ENCODE measurements at places on chromosomes 7 and 10.

- DNase-seq = no peak
- H3K27me3 ChIP-seq = no peaks in the 10 kb centered on the region
- peaks cover 31% of the 10 kb centered on the region for H3K4me1 ChIP-seq
- peak overlapping the region; percentile 13 for H3K4me3 ChIP-seq
- no peaks in the 10 kb centered on the region for H3K36me3 ChIP-seq
These were observed 22.7 kb upstream of the IKZF1 start for GRCh38 chr7:50281680-50282445.

DNA sequence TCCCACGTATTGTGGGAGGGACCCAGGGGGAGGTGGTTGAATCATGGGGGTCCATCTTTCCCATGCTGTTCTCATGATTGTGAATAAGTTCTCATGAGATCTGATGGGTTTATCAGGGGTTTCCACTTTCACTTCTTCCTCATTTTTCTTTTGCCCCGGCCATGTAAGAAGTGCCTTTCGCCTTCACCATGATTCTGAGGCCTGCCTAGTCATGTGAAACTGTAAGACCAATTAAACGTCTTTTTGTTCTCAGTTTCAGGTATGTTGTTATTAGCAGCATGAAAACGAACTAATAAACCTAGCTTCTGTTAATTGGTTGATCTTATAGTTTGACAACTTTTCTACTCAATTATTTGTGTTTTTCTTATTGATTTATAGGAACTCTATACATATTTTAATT is 206.3 kb downstream of the NXPH1 start:
- no peak for DNase-seq
- no peak overlapping the region for H3K27ac ChIP-seq
- H3K27me3 ChIP-seq = no peaks in the 10 kb centered on the region
- H3K4me1 ChIP-seq = no peaks in the 10 kb centered on the region
- no peak overlapping the region for H3K4me3 ChIP-seq

DNA sequence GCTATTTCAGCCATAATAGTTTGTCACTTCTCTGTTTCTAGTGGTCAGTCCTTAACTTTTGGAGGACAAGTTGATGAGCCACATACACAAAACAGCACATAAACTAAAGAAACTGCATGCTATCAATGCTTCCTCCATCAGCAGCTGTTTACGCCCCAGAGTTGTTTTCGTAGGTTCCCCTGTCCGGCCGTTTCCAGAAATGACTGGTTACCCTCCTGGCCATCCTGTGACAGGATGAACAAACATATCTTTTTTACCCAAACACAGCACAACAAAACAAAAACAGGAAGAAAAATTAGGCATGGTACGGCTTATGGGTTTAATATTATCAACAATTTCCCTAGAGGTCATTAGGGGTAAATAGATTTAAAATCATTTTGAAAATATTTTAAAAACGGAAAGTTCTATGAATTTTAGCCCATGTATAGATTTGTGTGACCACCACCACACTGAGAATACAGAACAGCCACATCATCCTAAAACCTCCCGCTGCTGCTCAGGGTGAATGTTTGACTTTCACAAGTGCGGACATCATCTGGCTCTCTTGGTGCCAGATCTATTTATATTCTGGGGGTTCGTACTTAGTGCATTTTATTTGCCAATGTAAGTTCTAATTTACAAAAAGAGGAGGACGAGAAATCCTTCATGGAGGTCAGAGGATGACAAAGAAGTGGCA is 74.8 kb downstream of the HIPK2 start:
- peaks cover 23% of the 10 kb centered on the region for H3K4me1 ChIP-seq
- no peak for DNase-seq
- H3K27me3 ChIP-seq = no peaks in the 10 kb centered on the region

GRCh38 chr10:50310560-50311174 is 59.4 kb upstream of the ASAH2 start:
- peak; percentile 3 for DNase-seq
- H3K27ac ChIP-seq = no peak overlapping the region
- no peaks in the 10 kb centered on the region for H3K27me3 ChIP-seq
- peaks cover 5% of the 10 kb centered on the region for H3K4me1 ChIP-seq
- peaks cover 12% of the 10 kb centered on the region for H3K36me3 ChIP-seq
- no peak overlapping the region for H3K4me3 ChIP-seq

DNA sequence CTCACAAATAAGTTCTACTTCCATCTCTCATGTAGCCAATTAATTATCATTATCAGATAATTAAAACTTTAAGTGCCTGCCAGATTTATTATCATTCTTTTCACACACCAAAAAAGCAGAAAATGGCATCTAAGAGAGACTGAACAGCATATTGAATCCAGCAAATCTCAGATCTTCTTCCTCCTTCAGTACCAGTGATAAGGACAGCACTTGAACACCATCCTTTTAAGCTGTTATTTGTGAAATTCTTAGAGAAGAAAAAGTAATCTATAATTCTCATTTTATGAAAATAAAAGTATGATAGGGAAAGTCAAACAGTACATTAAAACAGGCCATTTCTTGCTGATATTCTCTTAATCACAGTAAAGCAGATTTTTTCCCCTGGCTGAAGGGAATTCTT is 104.5 kb downstream of the ELAPOR2 start:
- H3K36me3 ChIP-seq = no peaks in the 10 kb centered on the region
- H3K27me3 ChIP-seq = peaks cover 6% of the 10 kb centered on the region
- no peak overlapping the region for H3K27ac ChIP-seq
- H3K4me1 ChIP-seq = peaks cover 4% of the 10 kb centered on the region
- no peak for DNase-seq

GRCh38 chr10:17383801-17384555 is 70.4 kb downstream of the ST8SIA6 start:
- no peak for DNase-seq
- peaks cover 5% of the 10 kb centered on the region for H3K36me3 ChIP-seq
- H3K4me3 ChIP-seq = no peak overlapping the region
- H3K27me3 ChIP-seq = no peaks in the 10 kb centered on the region
- peaks cover under 1% of the 10 kb centered on the region for H3K4me1 ChIP-seq

DNA sequence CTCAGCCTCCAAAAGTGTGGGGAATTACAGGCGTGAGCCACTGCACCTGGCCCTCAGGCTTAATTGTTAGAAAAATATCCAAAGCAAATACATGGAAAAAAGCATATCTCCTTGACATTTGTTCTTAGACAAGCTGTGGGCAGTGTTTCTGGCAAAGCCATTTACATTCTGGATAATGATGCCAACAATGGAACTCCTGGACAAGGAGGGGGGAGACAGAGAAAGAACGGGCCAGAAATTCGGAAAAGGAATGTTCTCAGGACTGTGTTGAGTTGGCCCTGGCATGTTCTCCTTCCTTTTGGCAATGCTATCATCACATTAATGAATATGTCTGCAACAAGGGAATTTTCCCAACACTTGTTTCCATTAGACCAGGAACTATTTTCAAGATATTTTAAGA is 88.7 kb downstream of the UBE2H start:
- peaks cover 44% of the 10 kb centered on the region for H3K4me1 ChIP-seq
- peaks cover 12% of the 10 kb centered on the region for H3K36me3 ChIP-seq
- H3K27ac ChIP-seq = no peak overlapping the region
- H3K4me3 ChIP-seq = no peak overlapping the region
- DNase-seq = no peak

- H3K27ac ChIP-seq = no peak overlapping the region
- no peaks in the 10 kb centered on the region for H3K27me3 ChIP-seq
- no peak for DNase-seq
- no peak overlapping the region for H3K4me3 ChIP-seq
- H3K4me1 ChIP-seq = no peaks in the 10 kb centered on the region
- H3K36me3 ChIP-seq = no peaks in the 10 kb centered on the region
These were observed 1102.4 kb downstream of the SORCS3 start for GRCh38 chr10:105743343-105744056.

DNA sequence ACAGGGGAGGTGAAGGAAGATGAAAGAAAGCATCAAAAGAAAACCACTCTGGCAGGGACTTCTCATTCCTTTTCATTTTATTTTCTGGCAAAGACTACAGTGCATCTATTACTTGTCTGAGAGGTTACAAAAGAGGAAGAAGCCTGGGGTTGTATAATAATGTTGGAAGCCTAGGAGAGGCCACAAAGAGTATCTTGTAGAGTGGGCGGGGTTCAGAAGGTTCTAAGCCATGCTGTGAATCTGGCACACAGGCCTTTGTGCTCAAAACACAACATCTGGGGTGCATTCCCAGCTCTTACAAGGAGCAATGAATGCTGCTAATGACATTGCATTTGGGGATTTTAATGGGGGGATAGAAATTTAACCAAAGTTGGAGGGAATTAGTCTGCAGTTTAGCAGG is 49.4 kb downstream of the MRPL32 start:
- no peak overlapping the region for H3K27ac ChIP-seq
- H3K4me3 ChIP-seq = no peak overlapping the region

DNA sequence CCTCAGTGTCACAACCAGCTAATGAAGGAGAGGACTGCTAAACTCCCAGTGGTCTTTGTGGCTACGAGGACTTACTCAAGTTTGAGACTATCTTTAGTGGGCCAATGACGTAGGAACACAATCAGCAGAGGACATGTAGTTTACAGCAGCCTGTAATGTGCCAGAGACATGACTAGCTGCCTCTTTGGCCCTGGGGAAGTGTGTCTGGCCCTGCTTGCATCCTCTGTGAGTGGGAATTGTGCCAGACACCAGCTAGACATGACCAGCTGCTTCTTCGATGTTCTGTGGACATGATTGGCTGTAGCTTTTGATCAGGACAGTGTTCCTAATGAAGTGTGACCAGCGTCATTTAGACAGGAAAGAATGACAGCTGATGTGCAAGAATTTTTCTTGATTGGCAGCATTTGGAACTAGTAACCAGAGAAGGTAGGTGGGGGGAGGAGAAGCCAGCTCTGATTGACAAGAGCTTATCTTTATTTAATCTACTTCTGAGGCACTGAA is 141.7 kb downstream of the AUTS2 start:
- H3K4me3 ChIP-seq = no peak overlapping the region
- DNase-seq = no peak
- H3K27me3 ChIP-seq = peaks cover 24% of the 10 kb centered on the region
- H3K27ac ChIP-seq = no peak overlapping the region
- H3K4me1 ChIP-seq = peaks cover 14% of the 10 kb centered on the region

DNA sequence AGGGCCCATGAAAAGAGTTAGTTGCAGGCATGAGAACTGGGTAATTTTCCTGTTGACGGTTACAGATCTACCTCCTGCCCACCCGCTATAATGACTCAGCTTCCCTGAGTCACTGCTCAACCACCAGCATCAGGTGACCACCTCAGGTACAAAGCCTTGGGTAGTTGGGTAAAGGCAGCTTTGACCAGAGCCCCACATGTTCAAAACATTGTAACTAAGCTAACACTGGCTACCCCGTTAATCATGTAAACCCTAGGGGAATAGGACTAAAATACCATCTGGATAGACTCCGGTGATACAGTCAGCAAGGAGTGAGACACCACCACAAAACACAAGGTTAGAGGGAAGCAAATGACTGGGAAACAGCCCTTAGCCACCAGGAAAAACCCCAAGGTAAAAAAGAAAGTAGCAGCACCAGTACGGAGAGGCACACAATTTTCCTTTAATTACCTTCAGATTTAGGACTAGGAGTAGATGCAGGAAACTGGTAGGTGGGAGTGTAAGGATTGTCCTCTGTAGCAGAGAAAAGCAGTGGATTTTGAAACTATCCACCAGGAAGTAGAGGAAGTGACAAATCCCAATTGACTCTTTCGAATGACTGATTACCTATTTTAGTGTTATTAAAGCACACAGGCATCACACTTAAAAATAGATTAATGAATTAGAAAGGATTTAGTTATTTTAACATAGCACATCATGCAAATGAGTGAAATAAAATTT is 103.5 kb upstream of the PDLIM1 start:
- no peaks in the 10 kb centered on the region for H3K27me3 ChIP-seq
- no peak overlapping the region for H3K27ac ChIP-seq
- no peak overlapping the region for H3K4me3 ChIP-seq
- peaks cover 3% of the 10 kb centered on the region for H3K4me1 ChIP-seq

DNA sequence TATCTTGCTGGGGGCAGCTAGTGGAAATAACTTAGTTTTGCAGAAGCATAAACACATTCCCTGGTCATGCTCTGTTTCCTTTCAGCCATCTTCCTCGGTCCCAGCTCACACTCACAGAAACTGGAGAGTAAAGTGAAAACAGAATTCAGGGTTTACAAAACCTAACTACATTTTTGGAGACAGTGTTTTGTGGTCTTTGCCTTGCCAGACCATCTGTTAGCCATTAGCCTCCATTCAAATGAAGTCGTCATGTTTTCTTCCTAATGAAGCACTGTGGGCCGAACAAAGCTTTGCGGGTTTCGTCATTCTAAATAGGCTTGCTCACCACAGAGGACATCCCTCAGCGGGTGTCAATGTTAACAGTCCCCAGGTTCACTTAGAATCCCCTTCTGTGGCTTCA is 214.6 kb upstream of the TMEM72 start:
- no peaks in the 10 kb centered on the region for H3K36me3 ChIP-seq
- no peak for DNase-seq
- no peak overlapping the region for H3K27ac ChIP-seq
- H3K27me3 ChIP-seq = no peaks in the 10 kb centered on the region
- H3K4me1 ChIP-seq = no peaks in the 10 kb centered on the region

- H3K36me3 ChIP-seq = peaks cover 5% of the 10 kb centered on the region
- H3K4me1 ChIP-seq = peaks cover 4% of the 10 kb centered on the region
- DNase-seq = no peak
- no peaks in the 10 kb centered on the region for H3K27me3 ChIP-seq
- H3K4me3 ChIP-seq = no peak overlapping the region
These were observed 155.4 kb downstream of the NEURL1 start for GRCh38 chr10:103648636-103649532.

GRCh38 chr10:12617191-12618175 is 268.1 kb downstream of the CAMK1D start:
- no peak overlapping the region for H3K4me3 ChIP-seq
- peaks cover 5% of the 10 kb centered on the region for H3K4me1 ChIP-seq
- DNase-seq = no peak

DNA sequence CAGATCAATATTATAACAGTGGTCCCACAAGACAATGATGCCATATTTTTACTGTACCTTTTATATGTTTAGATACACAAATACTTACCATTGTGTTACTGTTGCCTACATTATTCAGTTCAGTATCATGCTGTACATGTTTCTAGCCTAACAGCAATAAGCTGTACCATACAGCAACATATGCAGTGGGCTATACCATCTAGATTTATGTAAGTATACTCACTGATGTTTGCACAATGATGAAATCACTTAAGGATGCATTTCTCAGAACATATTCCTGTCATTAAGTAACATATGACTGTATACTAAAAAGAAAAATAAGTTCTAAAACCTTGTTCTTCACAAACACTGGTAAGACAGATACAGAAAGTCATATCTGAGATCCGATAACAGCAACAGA is 468.6 kb upstream of the SEMA3A start:
- no peaks in the 10 kb centered on the region for H3K27me3 ChIP-seq
- H3K4me1 ChIP-seq = no peaks in the 10 kb centered on the region
- no peaks in the 10 kb centered on the region for H3K36me3 ChIP-seq
- DNase-seq = no peak

GRCh38 chr7:47619806-47620205 is 37.9 kb upstream of the TNS3 start:
- DNase-seq = no peak
- no peaks in the 10 kb centered on the region for H3K36me3 ChIP-seq
- H3K4me1 ChIP-seq = no peaks in the 10 kb centered on the region
- H3K27me3 ChIP-seq = no peaks in the 10 kb centered on the region
- H3K4me3 ChIP-seq = no peak overlapping the region

GRCh38 chr10:119301397-119301796 is 94.0 kb downstream of the GRK5 start:
- H3K27me3 ChIP-seq = no peaks in the 10 kb centered on the region
- peak overlapping the region; percentile 96 for H3K27ac ChIP-seq
- DNase-seq = peak; percentile 57
- peaks cover 27% of the 10 kb centered on the region for H3K36me3 ChIP-seq
- H3K4me1 ChIP-seq = peaks cover 58% of the 10 kb centered on the region

Measured in effector memory CD8-positive, alpha-beta T cell (primary cell).